ENCODE measurements at places on chromosomes 2 and 18. TPM values are rescaled to one million over a fixed set of nuclear protein-coding genes. Genes with fewer than 3 reads are reported as not detected.

The CTNNA2 gene
- total RNA-seq = not detected

The PAX8 gene
- total RNA-seq = 7.5 TPM

The PLCL1 gene
- total RNA-seq = 10.8 TPM

The OSR1 gene
- total RNA-seq = 16.3 TPM

The NCKAP5 gene
- 1.5 TPM for total RNA-seq

The SERPINB3 gene
- not detected for total RNA-seq

The SPP2 gene
- total RNA-seq = not detected

The CGREF1 gene
- 4.0 TPM for total RNA-seq

The CDH2 gene
- total RNA-seq = 0.49 TPM

The INO80B gene
- total RNA-seq = 18.9 TPM

The PRKAG3 gene
- total RNA-seq = not detected

The CXCR1 gene
- not detected for total RNA-seq

The MALL gene
- total RNA-seq = 8.0 TPM

The PFN4 gene
- not detected for total RNA-seq

The MPP4 gene
- total RNA-seq = not detected

All from subcutaneous adipose tissue (tissue), 4 donors.